ENCODE measurements at places on chromosomes 2 and 18. TPM values are rescaled to one million over a fixed set of nuclear protein-coding genes. Genes with fewer than 3 reads are reported as not detected.

Gene HK2
- total RNA-seq: 18.5 TPM

Gene GKN2
- not detected for total RNA-seq

Gene VWC2L
- total RNA-seq: not detected

Gene SAG
- 0.05 TPM for total RNA-seq

Gene FBLN7
- 25.4 TPM for total RNA-seq

Gene NEUROD1
- not detected for total RNA-seq

Gene TNFAIP6
- not detected for total RNA-seq

Gene RBKS
- total RNA-seq: 1.5 TPM

Gene EFHD1
- 2.4 TPM for total RNA-seq

Gene LRATD1
- not detected for total RNA-seq

Gene GCG
- total RNA-seq: not detected

Gene PJVK
- 4.5 TPM for total RNA-seq

Gene KCNE4
- total RNA-seq: not detected

Gene ACKR3
- 2.2 TPM for total RNA-seq

DNA sequence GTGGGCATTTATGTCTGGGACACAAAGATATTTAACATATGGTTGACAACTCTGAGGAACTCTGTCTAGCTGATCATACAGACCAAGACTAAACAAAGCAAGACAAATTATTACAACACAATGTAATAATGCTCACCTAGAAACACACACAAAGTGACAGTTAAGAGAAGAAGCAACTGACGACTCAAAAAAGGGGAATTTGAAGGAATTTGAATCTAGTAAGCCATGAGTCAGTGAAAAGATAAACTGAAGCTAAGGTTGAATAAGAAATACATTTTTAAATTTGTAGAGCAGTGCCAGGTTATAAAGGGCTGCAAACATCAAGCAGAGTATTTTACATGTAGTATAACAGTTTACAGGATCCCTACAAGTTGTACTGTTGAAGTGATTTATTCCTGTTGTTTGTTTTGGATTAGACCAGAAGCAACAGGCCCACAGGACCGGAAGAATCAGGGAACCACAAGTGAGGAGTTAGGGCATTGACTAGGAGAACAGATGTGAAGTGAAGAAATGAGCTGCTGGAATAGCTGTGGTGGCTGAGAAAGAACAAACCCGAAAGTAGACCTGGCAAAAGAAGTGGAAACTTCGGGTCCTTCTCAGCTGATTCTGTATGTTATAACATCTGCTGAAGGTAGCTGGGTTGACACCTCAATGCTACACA is 35.6 kb downstream of the IFIH1 start:
- no peak for DNase-seq

GRCh38 chr2:189511210-189511959 is 69.2 kb downstream of the SLC40A1 start:
- no peak for DNase-seq

DNA sequence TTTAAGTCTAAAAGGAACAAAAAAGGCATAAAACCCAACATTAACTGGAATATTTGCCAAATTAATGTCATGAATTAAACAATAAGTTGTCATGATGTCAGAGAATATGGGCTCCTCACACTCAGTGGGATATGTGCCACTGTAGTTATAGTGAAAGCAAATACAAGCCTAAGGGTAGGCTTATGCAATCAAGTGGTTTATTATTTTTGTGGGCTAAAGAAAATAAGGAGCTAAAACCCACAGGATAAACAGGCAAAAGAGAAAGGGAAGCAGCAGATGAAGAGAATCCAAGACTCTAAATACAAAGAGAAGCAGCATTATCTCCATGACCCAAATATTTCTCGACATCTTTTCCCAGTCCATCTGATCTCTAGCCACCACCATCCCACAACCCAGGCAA is 17.5 kb downstream of the YWHAQ start:
- DNase-seq: no peak

- DNase-seq: no peak
Observed at GRCh38 chr2:23387221-23387550, 2.2 kb downstream of the KLHL29 start.

- no peak for DNase-seq
Observed at GRCh38 chr18:51188024-51188701, 9.3 kb downstream of the MEX3C start.

GRCh38 chr2:176079285-176079830 is 4.4 kb downstream of the EVX2 start:
- no peak for DNase-seq

DNA sequence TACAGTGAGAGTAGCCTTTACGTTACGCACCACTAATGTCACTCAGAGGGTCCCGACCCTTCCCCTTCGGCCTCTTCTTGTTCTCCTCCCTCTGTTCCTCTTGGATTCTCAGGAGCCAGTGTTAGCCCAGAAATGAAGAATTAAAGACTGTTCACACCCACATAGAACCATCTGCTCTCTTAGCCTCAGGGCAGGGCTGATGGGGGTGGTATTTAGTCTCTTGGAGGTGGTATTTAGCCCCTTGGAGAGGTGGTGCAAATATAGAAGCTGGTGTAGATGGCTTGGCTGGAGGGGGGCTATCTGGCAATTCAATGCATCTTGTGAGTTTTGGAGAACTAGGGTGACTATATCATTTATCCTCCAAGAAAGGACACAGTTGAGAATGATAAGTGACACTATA is 286.5 kb downstream of the PRKCE start:
- no peak for DNase-seq

DNA sequence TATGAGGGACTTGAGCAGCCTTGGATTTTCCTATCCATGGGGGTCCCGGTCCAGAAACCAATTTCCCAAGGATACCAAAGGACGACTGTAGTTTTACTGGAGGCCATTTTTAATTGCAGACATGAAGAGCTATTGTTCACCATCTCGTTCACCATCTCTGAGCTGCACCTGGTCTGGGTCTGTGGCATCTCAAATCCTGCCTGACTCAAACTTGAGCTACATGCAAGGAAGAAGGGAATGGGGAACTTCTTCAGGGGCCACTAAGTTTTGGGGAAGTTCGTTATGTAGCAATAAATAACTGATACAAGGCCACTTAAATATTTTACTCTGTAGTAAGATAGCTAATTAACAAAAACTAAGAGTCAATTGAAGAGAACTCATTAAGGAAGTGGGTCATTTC is 2.1 kb upstream of the SMCHD1 start:
- no peak for DNase-seq

GRCh38 chr2:31294196-31294595 is 60.2 kb downstream of the EHD3 start:
- no peak for DNase-seq

DNA sequence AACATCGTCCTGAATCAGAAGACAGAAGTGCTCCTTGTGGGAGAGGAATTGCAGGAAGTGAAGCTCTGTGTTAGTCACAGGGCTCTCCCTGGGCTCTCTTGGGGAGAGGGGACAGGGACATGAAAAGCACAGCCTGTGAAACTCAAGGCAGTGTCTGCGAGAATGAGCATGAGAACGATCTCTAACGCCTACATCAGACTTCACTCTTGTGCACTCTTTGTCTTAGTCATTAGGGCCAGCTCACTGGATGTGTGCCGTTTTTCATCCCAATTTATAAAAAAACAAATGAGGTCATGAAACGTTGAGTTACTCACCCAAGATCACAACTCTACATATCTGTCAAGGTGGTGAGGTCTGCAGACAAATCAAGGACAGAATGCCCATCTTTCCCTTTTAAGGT is 27.0 kb upstream of the TWIST2 start:
- no peak for DNase-seq

- no peak for DNase-seq
Observed at GRCh38 chr2:191171708-191172355, 21.0 kb upstream of the STAT4 start.

DNA sequence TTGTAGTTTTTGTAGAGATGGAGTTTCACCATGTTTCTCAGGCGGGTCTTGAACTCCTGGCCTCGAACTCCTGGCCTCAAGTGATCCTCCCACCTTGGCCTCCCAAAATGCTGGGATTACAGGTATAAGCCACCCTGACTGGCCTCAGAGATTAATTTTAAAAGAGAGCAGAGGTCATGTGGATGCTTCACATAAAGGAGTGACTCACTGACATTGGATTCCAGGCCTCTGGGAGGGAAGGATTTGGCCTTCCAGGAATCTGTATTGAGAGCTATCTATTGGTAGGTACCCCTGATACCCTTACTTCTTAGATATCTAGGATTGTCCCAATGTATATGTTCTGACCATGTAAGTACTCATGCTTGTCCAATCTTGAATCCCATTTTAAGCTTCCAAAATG is 138.4 kb downstream of the FAM161A start:
- DNase-seq: no peak

- DNase-seq: no peak
Observed at GRCh38 chr2:133605011-133605765, 36.9 kb upstream of the NCKAP5 start.

- DNase-seq: no peak
Observed at GRCh38 chr2:41955316-41956043, 92.3 kb upstream of the PKDCC start.

DNA sequence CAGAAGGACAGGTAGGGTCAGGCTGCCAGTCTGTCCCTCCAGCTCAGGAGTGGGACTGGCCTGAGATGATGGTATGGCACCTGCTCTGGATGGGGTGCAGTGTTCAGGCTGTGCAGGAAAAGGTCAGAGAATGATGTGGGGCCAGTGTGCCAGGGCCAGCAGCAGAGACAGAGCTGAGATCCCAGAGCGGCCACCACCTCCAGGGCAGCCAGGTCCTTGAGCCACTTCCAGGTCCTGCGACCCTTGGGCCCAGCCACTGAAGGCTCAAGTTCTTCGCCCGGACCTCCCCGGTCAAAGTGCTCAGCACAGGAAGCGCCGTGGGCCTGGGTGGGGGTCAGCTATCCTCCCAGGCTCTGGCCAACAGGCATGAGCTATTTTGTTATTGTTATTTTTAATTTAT is 12.1 kb upstream of the ARMC9 start:
- DNase-seq: no peak

DNA sequence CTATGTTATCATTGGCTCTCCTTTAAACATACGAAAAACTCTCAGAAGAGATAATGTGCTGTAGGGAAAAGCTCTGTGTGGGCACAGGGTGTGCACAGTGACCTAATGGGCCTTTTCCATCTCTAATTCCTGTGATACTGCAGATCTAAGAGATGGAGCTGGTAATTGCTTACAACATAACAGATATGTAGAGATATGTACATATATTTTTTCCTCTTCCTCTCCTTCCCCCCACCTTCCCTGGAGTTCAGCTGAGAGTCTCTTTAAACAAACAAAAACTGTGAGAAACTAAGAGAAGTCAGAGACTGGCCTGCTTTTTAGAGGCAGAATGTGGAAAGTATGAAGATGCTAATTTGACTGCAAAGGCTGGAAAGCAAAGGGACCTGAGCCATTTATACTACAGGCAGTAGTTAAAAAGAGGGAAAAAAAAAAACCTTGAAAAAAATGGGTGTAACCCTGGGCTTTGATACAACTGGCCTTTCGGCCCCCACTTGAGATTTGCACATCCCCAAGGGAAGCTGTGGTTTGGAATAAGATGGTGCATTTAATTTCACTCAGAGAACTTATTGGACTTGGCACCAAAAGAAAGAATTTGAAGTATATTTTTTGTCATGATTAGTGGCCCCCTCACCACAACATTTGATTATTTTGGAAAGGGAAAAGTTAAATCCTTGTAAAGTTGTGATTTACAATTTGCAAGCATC is 502.2 kb upstream of the ZEB2 start:
- DNase-seq: no peak

GRCh38 chr18:61428266-61428665 is 95.0 kb downstream of the CDH20 start:
- no peak for DNase-seq

GRCh38 chr2:15141211-15141610 is 419.9 kb downstream of the NBAS start:
- no peak for DNase-seq
